ENCODE measurements at places on chromosomes 5 and 9.

- no peak for DNase-seq
Observed at GRCh38 chr5:127028822-127029457, 1.4 kb downstream of the MARCHF3 start.

DNA sequence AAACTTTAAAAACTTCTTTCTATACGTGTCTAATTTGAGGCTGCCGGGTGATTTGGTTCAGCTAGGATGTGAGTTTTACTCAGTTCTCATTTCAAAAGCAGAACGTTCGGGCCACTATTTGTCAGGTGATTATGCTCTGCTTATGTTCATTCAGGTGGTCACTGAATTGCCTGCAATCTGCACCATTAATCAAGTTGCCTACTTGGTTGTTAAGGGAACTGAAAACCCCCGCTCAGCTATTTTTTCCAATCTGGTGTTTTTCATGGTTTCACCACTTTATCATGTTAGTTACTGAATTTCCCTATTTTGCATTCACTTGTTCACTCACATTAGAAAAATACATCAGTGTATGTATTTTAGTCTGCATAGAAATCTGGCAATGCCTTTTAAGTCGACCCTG lies 523.0 kb downstream of the CSNK1G3 start:
- DNase-seq: no peak

- DNase-seq: no peak
Observed at GRCh38 chr5:142304013-142304701, 20.7 kb downstream of the SPRY4 start.

- no peak for DNase-seq
Observed at GRCh38 chr9:114454652-114455051, 50.6 kb downstream of the WHRN start.

DNA sequence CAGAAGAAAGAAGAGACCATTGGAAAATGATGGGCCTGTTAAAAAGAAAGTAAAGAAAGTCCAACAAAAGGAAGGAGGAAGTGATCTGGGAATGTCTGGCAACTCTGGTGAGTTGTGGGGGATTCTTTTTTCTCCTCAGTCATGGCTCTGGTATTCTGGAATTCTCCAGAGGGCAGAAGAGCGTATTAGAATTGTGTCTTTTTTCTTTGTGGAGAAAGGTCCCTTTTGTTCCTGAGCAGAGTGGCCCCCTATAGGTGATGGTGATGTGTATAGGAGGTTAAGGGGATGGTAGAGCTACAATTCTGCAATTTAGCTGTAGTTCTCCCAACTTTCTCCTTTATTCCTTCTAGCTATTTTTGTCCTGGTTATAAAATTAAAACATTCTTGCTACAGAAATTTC lies 1.6 kb upstream of the DHFR start:
- DNase-seq: no peak

DNA sequence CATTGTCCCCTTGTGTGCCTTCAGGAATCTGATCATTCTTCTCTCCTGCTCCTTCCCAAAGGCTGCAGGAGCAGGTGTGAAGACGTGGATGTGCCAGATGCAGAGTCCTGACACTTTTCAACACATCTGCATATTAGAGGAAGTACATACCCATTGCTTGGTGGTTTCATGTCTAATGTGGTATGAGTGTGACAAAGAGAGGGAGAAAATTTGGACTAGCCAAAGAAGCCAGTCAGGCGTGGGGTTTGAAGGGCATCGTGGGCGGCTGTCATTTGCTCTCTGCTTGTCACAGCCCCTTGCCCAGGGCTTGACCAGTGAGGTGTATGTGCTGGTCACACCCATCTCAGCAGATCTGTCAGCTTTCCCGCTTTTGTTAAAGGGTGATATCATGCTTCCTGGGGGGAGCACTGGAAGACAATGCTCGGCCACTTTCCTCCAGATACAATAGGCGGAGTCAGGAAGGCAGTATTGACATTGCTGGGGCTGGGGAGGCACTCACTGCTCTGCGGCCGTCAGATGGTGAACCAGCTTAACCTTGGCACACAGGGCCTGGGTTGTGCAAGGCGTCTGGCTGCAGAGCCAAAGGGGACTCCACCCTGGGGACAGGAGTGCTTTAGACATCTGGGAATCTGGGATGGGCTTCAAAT lies 8.6 kb downstream of the TEK start:
- DNase-seq: no peak

DNA sequence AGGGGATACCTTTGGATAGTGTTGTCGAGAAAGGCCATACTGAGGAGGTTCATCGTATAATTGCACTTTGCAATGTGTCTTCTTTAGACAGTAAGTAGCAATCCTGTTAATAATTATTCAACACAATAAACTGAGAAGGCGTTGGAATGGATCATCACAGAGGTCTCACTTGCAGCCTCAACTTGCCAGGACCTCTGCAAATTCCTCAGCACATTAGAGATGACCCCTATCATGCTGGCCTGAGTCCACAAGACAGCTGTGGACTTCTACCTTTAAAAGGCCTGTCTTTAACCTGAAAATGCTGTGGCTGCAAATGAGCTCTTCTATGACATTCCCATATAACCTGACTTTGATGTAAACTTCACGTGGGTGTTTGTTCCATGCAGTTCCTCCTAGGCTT lies 14.1 kb downstream of the SH3TC2 start:
- DNase-seq: no peak

GRCh38 chr9:9904041-9904440 lies 708.8 kb downstream of the PTPRD start:
- DNase-seq: no peak

- no peak for DNase-seq
Observed at GRCh38 chr5:114010362-114010761, 351.5 kb upstream of the KCNN2 start.

GRCh38 chr9:106911951-106912350 lies 49.0 kb downstream of the ZNF462 start:
- DNase-seq: no peak

GRCh38 chr5:159933531-159934485 lies 17.5 kb downstream of the ADRA1B start:
- DNase-seq: no peak

DNA sequence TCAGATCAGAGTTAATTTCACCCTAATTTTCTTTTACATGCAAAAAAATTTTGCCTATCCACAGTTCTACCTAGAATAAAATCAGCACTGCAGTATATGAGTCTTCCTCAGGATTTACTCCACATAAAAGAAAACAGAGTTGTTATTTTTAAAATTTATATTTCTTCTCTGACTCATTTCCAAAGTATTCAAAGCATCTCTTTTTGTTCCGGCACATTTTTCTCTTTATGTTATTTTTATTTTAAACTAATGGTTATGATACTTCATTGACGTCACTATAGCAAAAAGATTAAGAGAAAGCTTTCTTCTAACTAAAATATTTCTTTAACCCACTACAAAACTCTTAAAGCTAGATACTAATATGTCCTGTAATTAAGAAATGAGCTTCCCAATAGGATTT lies 590.4 kb downstream of the PRELID2 start:
- no peak for DNase-seq

- no peak for DNase-seq
Observed at GRCh38 chr5:14399054-14399692, 182.4 kb upstream of the OTULINL start.

- no peak for DNase-seq
Observed at GRCh38 chr9:19155106-19155935, 28.0 kb upstream of the PLIN2 start.

DNA sequence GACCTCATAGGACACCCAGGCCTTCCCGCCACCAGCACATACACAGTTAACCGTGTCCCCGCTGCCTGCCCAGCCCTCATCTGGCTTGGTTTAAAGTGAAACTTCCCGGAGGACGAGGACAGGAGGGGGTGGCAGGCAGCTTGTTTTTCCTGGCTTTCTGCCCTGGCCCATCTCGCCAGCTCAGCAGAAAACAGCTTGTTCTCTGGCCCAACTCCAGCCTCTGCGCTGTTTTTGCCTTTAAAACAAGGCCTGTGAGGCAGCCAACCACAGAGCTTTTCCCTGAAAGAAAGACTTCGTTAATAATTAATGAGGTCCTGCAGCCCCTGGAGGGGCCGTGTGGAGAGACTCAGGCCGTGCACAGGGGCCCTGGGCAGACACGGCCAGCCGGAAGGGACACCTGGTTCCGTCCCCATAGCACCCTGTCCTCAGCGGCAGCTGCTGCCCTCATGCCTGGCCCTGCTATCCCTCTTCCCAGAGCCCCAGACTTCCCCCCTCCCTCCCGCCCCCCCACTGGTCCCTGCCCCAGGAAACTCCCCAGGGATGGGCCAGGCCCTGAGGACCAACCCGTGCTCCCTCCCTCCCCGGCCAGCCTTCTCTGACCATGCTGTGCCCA lies 108.7 kb downstream of the RXRA start:
- DNase-seq: no peak

- no peak for DNase-seq
Observed at GRCh38 chr9:105127863-105128220, 116.6 kb upstream of the SLC44A1 start.

GRCh38 chr5:130034566-130035210 lies 130.4 kb downstream of the CHSY3 start:
- DNase-seq: no peak

DNA sequence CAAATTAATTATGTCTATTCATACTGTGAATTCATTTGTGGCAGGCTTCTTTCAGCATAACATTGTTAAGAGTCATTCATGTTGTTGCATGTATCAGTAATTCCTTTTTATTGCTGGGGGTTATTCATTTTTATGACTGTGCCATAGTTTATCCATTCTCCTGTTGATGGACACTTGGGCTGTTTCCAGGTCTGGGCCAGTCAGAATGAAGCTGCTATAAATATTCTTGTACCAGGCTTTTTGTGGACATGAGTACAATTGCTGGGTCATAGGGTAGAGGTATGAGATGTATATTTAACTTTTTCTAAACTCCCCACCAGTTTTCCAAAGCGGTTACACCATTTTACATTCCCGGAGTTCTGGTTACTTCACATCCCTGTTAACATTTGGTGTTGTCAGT lies 13.6 kb downstream of the PRPF4 start:
- DNase-seq: no peak

DNA sequence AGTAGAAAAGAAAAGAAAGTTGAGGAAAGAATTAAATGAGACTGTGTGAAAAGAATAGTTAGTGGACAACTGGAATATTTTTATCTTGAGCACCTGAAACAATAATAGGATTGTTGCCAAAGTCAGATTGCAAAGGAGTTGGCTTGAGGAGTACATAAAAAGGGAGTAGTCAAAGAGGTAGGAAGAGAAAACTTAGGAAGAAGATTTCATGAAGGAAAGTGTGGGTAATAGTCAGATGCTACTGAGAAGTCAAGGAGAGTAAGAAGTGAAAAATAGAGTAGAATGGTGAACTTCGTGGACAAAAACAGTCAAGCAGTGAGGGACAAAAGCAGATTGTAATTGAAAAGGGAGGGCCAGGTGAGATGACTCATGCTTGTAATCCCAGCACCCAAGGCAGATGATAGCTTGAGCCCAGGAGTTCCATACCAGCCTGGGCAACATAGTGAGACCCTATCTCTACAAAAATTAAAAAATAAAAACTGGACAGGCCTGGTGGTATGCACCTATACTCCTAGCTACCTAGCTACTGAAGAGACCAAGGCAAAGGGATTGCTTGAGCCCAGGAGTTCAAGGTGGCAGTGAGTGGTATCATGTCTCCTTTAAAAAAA lies 178.9 kb downstream of the NIPBL start:
- DNase-seq: no peak

GRCh38 chr5:10577371-10578292 lies 13.8 kb downstream of the ANKRD33B start:
- no peak for DNase-seq

GRCh38 chr9:83444110-83444509 lies 94.1 kb downstream of the FRMD3 start:
- no peak for DNase-seq

- DNase-seq: no peak
Observed at GRCh38 chr9:131404581-131404980, 10.7 kb downstream of the PRRC2B start.

DNA sequence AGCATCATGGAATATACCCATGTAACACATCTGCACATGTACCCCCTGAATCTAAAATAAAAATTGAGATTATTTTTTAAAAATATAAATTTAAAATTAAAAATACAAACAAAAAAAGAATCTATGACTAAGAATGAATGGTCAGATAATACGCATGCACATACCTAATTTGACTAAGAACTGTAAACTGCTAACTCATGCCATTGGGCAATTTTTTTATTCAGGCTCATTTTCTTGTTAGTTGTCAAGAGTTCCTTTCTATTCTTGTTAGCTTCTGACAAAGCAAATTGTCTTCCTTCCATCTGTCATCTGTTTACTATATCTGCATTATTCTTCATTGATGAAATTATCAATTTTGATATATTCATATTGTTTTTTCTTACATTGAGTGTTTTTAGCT lies 69.5 kb upstream of the HAND1 start:
- DNase-seq: no peak

DNA sequence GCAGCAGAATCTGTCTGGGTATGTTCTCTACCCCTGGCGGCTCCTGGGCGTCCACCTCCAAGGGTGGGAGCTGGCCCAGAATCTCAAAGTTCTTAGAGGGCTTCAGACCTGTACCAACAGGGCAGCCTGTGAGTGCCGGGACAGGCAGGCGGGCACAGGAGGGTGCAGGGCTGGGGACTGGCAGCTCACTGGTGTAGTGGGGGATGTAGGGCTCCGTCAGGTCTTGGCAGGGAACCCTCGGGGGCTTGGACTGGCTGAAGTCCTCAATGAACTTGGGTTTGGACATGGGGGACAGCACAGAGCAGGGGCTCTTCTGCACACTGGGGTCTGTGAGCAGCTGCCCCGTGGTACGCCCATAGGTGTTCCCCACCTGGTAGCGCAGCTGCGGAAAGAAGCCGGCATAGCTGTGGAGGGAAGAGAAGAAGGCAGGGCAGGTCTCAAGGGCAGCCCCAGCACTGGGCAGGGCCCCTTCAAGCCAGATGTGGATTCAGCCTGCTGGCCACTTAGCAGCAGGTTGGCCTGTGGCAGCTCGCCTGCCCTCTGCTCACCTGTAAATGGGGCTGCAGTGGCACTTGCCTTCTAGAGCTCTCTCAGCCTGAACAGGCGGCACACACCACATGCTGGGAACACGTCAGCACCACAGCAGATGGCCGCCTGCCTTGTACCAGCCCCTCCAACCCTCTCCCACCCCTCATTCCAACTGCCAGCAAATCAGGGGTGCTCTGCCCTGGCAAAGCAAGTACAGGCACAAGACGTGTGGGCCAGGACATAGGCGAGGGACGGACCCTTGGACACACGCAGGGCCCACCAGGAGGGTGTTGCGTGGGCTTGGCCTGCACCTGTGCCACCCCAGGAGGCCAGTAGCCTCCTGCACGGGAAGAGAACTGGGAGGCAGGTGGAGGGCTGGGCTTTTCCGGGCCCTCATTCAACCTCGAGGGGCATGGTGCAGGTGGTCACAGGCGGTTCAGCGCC lies 4.6 kb downstream of the TUBB4B start:
- DNase-seq: no peak

- peak; percentile 22 for DNase-seq
Observed at GRCh38 chr9:21252721-21253547, 13.1 kb upstream of the IFNA14 start.

DNA sequence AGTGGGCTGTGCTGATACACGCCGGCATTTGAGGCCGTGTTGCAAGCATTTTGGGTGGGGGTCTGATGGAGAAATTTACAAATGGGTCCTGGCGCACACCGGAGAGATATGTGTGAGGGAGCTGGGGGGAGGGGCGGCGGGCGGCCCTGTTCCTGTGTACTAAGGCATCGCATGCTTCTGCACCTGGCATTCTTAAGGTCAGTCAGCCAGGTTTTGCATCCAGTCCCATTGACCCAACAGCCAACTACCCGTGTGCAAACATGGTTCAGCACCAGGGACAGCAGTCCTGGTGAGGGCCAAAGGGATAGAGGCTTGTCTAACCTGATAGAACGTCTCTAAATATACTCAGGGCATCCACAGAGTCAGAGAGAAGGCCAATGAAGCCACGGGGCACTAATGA lies 839 bp downstream of the GABRG2 start:
- DNase-seq: peak; percentile 70

GRCh38 chr5:56829137-56829908 lies 14.0 kb downstream of the MAP3K1 start:
- DNase-seq: no peak

GRCh38 chr9:35446012-35446411 lies 43.9 kb upstream of the RUSC2 start:
- no peak for DNase-seq

All from NT2/D1 (cell line).